ENCODE measurements at places on chromosomes 11 and 22.

- DNase-seq = no peak
Measured at GRCh38 chr22:24077416-24077815, 66.3 kb downstream of the CABIN1 start.

GRCh38 chr22:29310863-29311339, 4.5 kb downstream of the GAS2L1 start:
- DNase-seq = peak; percentile 90

DNA sequence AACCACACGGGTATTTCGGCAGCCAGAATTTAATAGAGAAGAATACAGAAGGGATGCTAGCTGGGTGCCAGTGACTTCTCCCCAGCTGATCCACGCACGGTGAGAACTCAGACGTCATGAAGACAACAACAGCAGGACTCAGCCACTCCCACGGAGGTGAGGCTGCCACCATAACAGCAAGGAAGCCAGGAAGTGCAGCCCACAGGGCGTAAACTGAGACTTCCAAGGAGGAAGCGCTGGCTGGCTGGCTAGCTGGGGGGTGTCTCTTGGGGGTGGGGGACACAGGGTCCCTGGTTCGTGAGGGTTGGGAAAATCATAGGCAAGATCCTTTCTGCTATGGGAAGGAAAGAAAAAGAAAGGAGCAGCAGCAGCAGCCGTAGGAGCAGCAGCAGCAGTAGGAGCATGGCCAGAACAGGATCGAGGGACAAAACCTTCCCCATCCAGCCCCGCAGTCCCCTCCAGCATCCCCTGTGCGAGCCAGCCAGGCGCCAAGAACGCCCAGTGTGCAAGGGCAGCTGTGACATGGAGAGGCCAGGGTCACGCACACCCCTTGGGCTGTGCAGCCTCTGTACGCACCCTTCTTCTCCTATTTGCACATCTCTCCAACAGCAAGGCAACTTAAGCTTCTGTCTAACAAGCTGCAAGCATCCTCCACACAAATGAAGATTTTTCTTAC, 49.6 kb upstream of the SHANK2 start:
- DNase-seq = no peak

- peak; percentile 46 for DNase-seq
Measured at GRCh38 chr11:46369458-46370152, 11.9 kb upstream of the MDK start.

DNA sequence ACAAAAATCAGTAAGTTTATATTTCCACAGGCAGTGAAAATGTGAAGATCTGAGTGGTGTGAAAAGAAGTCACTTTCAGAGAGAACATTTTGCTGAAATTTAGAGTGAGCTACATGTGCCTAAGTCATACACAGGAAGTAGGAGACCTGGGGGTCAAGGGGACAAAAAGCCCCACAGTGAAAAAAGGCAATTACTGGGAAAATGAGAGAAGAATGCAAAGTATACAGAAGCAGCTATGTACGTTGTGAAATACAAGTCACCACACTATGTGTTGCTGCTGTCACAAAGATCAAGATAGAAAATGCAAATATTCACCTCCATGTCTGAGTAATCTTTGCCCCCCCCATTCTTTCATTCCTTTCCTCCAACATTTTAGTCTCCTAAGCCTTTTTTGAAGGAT, 21.6 kb upstream of the SESN3 start:
- DNase-seq = no peak

DNA sequence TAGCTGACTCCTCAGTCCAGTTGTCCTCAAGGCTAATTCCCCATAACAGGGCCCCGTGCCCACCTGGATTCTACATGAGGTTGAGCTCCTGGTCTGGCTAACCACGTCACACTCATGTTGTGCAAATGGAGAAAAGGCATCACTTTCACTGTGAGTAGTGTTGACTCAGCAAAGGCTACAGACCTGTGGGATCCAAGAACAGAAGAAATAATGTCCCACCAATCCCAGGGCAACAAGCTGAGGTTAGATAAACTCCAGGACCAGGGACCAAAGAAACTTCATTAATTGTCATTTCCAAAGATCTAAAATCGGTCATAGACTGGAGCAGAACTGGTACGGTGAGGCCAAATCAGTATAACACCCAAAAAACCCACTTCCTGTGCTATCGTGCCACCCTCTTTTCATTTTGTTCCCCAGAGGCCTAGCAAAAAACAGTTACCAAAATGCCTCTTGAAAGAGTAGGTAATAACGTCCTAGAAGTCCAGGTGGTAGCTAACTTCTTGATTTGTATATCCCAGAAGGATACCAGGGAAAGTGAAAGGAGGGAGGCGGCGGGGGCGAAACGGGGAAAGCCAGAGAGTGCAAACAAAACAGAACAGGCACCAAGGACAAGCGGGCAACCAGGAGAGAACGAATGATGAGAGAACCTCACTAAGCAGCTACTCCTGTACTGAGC, 1.4 kb downstream of the PCSK7 start:
- no peak for DNase-seq

DNA sequence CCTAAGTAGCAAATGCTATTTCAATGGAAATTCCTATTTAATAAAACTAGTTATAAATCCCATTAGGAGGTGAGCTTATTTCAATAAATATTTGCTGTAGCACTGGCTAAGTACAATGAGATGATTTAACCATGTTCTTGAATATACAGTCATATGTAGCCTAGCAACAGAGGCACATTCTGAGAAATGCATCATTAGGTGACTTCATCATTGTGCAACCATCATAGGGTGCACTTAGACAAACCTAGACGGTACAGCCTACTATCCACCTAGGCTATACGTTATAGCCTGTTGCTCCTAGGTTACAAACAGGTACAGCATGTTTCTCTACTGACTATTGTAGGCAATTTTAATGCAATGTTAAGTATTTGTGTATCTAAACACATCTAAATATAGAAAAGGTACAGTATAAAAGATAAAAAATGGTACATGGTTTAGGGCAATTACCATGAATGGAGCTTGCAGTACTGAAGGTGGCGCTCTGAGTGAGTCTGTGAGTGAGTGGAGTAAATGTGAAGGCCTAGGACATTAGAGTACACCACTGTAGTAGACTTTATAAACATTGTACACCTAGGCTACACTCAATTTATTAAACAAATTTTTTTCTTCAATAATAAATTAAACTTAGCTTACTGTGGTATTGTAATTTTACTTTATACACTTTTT, 350.1 kb downstream of the CASP12 start:
- no peak for DNase-seq

- peak; percentile 49 for DNase-seq
Measured at GRCh38 chr11:70423523-70424505, 25.5 kb downstream of the CTTN start.

- peak; percentile 54 for DNase-seq
Measured at GRCh38 chr11:27255447-27255828, 107.6 kb downstream of the CCDC34 start.

DNA sequence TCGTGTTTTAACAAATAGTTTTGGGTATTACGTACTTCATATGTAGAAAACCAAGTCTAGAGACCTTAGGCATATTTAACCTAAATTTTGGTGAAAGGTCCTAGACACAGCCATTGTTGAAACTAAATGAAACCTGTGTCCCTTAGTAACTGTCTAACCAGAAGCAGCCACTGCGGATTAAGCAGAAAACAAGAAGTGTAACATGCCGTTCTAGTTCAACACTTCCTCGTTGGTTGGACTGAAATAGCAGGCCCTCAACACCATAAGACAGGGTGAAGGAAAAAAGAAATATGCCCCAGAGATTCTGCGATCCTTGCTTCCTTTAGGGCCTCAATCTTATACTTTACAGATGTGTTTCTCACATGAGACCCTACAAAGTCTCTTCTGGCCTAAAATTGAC, 2.0 kb downstream of the NAA40 start:
- DNase-seq = no peak

- no peak for DNase-seq
Measured at GRCh38 chr11:76658231-76658630, 12.3 kb downstream of the LRRC32 start.

DNA sequence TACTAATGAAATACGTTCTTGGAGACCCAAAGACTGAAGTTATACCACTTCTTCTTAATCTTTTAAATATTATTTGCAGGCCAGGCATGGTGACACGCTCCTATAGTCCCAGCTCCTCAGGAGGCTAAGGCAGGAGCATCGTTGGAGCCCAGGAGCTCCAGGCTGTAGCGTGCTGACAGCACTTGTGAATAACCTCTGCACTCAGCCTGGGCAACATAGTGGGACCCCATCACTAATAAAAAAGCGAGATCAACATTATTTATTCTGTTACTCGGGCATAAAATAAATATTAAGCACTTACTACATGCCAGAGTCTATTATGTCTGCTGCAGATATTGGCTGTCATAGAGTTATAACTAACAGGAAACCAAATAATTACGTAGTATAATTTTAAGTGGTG, 720 bp upstream of the MED17 start:
- DNase-seq = no peak

DNA sequence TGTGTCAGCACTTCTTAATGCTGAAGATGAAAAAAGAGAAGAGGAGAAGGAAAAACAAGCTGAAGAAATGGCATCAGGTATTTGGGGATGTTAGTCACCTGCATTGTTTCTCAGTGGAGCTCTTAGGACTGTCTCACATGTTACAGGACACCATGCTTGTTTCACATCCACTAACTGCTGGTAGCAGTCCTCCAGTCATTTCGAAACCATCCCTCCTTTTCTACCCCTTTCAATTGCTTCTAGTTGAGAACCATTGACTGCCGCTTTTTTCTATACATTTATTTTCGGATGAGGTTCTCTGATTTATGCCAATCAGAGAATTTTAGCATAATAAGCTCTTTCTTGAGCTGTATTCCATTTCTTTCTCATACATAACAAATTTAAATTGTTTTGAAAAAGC, 21.5 kb downstream of the BIRC2 start:
- no peak for DNase-seq

- DNase-seq = no peak
Measured at GRCh38 chr11:20041499-20041898, 118.8 kb downstream of the DBX1 start.

- DNase-seq = no peak
Measured at GRCh38 chr11:126408901-126409619, 53.6 kb downstream of the ST3GAL4 start.

DNA sequence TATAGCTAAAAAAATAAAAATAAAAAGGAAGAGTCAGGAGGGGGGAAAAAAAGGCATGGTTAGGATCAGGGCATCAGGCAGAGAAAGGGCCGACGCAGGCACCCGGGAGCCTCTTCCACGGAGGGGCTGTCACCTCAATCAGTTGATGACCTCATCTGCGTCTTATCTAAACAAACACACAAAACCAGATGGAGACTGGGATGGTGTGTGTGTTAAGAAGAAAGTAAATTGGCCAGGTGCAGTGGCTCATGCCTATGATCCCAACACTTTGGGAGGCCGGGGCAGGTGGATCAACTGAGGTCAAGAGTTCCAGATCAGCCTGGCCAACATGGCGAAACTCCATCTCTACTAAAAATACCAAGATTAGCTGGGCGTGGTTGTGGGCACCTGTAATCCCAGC, 63.6 kb downstream of the DHCR7 start:
- DNase-seq = no peak

Data from AG04450 (cell line).